ENCODE measurements at places on chromosomes 12 and 14.

- no peak for DNase-seq
Measured at GRCh38 chr12:28374556-28374955, 184.3 kb downstream of the CCDC91 start.

DNA sequence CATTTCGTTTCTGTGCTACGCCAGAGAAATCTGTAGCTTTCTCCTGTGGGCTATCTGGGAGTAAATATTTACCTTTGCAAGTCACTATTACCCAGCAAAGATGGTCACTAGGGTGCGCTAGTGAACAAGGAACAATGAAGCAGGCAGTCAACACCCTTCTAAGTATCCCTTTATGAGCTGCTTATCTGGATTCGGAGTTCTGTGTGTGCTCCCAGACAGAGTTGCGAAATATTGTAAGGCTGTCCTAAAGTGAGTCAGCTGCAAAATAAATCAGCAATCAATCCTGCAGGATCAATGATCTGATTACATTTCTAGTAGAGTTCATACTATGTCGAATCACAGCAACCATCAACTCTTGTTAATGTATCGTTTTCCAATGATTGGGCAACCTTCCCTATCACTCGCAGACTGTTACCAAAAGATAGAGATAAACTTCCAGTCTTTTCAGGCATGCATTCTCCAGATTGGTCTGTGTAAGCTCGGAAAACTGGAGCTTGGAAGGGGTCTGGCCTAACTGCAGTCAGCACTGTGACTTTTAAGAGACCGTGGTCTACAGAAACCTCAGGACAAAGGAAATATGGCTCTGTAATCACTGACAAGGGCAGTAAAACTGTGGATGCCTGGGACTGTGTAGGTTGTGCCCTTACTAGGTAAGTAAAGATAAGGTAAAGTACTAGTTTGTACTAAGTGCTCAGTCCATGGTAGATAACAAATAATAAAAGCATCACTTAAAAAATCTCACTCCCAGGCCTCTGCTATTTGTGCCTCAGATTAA is 133.5 kb downstream of the KCNK10 start:
- peak; percentile 72 for DNase-seq

DNA sequence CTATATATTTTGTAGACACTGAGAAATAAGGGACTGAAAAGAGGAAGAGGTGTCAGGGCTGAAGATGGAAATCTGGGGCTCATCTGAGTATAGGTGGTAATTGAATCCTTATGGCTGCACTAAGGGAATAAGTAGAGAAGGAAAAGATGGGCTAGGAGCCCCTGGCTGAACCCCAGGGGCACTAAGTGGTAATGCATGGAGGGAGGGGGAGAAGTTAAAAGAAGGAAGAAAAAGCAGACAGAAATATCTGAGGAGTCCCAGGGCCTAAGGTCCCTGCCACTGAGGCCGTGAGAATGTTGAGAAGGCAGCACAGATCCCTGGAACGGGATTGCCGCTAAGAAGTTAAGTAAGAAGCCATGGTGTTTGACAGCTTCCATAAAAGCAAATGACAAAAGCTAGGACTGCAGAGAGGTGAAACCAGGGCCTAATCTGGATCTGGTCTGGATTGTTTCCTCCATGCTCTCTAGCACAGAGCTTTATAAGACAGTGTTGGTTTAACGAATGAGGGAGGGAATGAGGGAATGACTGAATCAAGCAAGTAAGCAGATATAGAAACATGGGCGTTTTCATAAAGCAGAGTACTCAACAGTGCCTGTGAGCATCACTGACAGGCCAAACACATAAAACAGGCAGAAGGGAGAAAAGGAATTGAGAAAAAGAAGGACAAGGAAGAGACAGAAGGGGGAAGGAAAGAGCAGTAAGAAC is 92.9 kb downstream of the HMGA2 start:
- no peak for DNase-seq

- DNase-seq: no peak
Measured at GRCh38 chr12:114998118-114998749, 314.3 kb upstream of the TBX3 start.

- peak; percentile 78 for DNase-seq
Measured at GRCh38 chr12:104668274-104668718, 211.5 kb downstream of the CHST11 start.

DNA sequence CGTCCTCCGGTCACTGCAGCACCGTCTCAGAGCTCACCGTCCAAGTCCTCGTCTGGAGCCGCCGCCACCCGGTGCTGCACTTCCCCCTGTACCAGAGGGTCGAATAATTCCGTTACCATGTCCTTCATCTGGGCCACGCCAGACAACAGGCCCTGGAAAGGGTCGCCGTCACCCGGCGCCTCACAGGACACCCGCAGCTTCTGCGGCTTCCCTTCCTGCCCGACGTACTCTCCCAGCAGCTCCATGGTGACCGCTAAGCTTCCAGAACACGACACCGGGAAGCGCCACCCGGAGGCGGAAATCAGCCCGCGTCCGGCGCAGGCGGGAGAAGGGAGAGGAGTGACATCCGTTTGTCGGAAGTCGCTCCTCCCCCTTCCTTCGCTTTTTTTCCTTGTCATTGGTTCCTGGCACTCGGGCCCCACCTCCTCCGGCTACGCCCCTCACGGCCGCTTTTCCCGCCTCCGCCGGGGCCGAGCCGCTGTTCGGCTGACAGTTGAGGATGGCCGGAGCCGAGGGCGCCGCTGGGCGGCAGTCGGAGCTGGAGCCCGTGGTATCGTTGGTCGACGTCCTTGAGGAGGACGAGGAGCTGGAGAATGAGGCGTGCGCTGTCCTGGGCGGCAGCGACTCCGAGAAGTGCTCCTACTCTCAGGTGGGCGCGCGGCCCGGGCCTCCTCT is at the start of the genes GON7 and UBR7:
Gene GON7 (minus strand): TSS at position 273 of the 675 bp plus-strand sequence. CDS start 28 bp downstream, at position 245.
Gene UBR7 (plus strand): TSS at position 464 of the 675 bp plus-strand sequence. CDS start 36 bp downstream, at position 500.
- DNase-seq: peak; percentile 96

DNA sequence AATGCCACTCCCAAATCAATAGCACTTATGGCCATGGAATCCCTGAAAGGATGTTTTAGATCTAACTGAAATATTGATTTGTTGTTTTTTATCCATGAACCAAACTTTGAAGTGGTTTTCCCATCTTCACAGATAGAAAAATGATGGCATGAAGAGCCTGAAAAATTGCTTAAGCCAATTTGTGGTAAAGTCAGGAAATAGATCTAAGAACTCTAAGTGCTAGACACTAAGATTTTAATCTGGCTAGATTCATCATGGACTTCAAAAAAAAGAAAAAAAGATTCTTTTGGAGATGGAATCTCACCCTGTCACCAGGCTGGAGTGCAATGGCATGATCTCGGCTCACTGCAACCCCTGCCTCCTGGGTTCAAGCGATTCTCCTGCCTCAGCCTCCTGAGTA is 45.0 kb upstream of the STRN3 start:
- no peak for DNase-seq

GRCh38 chr14:39102265-39102968 is 618 bp downstream of the SEC23A start:
- no peak for DNase-seq

GRCh38 chr14:102573591-102574046 is 18.8 kb upstream of the RCOR1 start:
- no peak for DNase-seq

DNA sequence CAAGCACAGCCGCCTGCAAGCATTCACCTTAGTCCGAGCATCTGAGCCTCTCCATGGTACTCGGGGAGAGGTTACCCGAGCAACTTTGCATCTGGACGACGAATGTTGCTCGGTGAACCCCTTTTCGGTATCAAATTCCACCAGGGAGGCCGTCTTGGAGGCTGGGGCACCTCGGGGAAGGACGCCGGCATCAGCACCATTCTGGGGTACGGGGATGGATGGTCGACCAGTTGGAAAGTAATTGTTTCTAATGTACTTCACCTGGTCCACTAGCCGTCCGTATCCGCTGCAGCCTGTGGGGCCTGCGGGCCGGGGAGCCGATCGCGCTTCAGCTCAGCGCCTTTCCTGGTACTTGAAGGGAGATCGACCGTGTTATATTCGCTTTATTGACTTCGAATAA is 161.7 kb upstream of the RTL1 start:
- no peak for DNase-seq

DNA sequence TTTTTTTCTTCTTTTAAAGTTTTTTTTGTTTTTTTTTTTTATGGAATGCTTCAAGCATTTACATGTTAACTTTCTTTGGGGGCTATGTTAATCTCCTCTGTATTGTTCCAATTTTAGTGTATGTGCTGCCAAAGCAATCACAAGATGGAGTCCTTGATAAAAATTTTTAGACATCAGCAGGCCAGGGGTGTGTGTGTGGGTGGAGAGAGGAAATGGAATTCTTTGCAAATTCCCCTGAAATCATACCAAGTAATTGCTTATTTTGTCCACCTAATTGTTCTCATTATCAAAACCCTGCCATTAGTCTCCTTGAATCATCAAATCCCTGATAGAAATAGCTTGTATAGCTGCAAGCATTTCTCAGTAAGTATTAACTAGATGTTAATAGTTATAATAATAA is 21.7 kb downstream of the RNF212B start:
- DNase-seq: no peak

DNA sequence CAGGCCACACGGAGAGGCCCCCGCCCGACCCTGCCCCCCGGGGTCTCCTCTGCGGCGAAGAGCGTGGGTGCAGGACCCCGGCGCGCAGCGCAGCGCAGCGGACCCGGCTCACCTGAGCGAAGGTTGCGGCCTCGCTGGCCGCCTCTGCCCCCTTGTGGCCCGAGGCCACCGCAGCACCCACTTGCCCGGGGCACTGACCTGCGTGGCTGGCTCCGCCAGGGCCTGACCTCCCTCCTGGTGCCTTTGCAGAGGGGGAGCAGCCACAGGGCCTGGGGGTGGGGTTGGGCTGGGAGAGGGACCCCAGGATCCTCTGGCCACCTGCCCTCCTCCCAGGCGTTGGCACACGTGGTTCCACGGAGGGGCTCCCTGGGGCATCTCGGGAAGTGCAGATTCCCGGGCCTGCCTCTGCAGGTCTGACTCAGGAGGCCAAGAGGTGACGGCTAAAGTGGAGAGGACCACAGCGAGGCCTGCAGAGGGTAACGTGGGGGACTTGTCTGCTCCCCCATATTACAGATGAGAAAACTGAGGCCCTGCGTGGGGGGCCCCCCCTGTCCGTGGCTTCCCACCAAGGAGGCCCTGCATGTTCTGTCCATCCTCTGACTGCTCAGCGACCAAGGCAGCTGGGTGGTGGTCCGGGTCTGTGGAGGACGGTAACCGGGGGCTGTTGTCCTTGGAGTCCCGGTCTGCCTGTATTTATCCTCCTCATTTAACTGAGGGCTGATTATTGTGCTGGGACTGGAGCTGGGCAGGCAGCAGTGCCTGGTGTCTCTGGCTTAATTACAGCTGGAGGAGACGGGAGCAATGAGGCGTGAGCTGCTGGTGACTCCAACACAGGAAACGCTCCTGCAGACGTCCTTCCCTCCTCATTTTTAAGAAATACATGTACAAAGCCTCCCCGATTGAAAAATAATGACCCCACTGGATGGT is 67.9 kb upstream of the BEGAIN start:
- DNase-seq: peak; percentile 84

- DNase-seq: no peak
Measured at GRCh38 chr12:96274331-96274730, 80.2 kb downstream of the ELK3 start.

Measured in SK-N-SH (cell line).